ENCODE measurements at places on chromosomes 6 and 20.

DNA sequence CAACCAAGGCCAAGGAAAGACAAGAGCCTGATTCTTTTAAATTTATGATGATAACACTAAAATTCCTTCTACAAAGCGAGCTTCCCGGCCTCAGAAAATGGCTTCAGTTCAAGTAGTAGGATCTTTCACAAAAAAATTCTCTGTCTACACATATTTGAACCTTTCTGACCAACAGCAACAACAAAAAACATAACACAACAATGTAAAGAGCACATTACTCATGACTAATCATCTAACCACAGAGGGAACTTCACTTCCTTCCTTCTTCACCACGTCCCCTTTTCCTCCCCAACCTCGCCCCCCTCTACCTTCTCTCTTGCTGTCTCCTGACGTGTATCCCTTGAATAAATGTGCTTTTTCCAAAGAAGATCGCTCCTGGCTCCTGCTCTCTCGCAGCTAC, 228.2 kb downstream of the MYLK4 start:
- DNase-seq = no peak

GRCh38 chr6:52984247-52984646, 10.8 kb downstream of the GSTA4 start:
- no peak for DNase-seq

DNA sequence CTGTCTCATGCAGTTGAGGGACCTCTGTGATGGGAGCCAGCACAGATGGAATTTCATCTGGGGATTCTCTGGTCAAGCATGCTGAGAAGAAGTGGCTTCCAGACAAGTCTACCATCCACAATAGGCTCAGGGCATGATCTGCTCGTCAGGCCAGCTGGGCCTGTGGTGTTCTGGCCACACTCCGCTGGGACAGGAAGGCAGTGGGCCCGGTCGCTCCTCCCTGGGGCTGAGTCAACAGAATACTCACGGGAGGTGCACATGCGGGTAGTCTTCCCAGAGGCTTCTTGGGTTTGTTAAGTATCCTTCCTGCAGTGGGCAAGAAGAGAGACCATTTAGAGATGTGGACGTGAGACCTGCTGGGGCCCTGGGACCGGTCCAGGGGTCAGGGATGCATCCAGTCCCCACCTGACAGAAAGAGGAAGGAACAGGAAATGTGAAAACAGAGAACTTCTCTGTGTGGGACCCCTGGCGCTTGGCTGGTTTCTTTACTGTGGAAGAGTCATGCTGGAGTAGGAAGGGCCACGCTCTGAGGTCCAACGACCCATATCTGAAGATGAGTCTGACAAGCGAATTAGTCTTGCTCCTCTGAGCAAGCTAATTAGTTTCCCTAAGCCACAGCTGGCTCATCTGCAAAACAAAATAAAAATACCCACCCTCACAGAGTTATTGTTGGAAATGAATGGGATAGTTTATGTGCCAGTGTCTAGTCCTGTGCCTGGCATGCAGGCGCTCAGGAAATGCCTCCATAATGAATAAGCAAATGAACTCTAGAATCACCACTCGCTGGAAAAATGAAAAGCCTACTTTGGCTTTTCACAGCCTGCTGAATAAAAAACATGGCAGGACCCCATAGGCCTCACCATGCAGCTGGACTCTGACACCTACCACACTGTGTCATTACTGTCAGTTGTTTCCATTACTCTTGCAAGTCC, 67.3 kb downstream of the TRAM2 start:
- DNase-seq = no peak

GRCh38 chr6:136676075-136676474, 116.2 kb downstream of the MAP3K5 start:
- DNase-seq = no peak

DNA sequence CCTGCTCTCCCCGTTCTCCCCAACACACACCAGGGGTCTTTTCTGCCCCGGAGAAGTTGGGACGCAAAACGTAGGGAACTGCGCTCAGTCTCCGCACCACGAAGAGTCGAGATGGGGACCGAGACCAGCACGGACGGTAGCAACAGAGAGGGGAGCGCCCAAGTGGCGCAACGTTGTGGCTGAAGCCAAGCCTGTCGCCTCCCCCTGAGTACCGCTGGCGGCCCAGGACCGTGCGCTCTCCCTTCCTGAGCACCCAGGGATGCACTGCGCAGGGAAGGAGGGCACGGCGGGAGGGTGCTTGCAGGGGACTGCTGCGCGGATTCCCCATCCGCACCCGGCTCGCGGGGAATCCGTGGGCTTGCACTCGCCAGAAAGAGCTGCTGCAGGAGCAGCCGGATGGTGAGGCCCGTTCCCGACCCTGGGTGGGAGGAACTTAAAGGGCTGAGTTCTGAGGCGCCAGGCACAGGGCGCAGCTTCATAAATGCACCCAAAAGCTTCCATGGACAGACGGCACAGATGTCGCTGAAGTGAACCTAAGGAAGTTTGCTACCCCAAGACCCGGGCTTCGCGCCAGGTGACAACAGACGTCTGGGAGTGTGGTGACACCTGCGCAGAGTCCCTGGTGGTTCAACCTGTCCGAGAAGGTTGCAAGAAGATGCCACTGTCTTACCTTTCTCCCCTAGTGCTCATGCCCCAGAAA, 178.7 kb downstream of the TBXT start:
- no peak for DNase-seq

DNA sequence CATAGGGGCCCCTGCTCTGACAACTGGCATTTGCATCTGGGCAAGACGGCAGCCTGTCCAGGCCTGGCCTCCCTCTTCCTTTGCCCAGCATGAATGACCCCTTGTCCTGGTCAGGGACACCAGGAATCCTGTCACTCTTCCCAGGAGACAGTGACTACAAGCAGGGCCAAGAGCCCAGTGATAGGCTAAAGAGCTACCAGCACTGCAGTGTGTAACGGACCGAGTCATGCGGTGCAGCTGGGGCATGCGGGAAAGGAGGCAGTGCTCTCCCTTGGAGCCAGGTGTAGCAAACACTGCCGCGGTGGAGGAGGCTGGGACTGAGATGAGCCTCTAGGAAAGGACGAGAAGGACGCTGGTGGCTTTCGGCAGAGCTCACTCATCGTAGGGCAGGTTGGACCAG, 38.7 kb upstream of the DSP start:
- DNase-seq = no peak

DNA sequence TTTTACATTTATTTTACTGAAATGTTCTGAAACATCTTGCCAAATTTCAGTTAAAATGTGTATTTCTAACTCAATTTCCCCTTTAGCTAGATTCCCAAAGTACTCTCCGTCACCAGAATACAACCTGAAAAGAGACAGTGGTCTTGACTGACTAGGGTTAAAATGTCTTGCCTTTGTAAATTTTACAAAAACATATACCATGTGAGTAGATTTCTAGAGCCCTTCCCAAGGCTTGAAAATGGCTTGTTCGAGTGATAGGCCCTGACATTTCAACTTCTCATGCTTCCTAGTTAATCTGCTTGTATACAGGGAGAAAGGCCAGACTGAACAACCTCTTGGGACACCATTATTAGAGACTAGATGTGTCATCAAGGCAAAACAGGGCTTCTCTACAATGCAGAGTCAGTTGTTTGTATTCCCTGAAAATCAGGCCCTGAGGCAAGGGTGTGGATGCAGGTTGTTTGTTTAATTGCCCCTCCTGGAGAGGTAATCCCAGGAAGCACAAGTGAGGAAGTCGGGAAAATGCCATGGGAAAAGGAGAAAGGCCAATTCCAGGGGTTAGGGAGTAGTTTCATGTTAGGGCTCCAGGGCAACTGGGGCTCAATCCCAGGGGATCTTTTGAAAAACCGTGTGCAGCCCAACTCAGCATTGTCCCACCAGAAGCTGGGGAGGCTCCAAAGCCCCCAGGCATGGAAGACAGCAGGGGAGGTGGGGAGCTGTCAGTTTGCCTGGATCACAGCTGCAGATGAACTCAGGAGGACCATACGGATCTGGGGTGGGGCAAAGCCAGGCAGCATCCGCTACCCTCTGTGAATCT, 11.6 kb upstream of the TFB1M start:
- no peak for DNase-seq

DNA sequence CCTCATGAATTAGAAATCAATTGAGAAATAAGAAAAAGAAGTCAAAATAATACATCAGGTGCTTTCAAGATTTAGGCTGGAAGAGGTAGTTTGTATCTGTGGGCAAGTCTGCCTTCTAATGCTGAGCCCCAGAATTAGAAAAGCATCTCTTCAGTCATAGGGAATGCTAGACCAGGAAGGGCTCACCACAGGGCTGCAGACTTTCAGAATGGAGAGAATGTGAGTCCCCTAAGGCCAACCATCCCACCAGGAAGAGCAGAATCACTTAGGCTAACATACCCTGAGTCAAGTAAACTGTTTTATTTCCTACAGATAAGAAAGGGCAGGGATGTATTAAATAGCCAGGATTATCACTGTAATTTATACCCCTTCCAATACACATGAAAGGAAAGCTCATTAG, 510.2 kb downstream of the RNF144B start:
- no peak for DNase-seq

DNA sequence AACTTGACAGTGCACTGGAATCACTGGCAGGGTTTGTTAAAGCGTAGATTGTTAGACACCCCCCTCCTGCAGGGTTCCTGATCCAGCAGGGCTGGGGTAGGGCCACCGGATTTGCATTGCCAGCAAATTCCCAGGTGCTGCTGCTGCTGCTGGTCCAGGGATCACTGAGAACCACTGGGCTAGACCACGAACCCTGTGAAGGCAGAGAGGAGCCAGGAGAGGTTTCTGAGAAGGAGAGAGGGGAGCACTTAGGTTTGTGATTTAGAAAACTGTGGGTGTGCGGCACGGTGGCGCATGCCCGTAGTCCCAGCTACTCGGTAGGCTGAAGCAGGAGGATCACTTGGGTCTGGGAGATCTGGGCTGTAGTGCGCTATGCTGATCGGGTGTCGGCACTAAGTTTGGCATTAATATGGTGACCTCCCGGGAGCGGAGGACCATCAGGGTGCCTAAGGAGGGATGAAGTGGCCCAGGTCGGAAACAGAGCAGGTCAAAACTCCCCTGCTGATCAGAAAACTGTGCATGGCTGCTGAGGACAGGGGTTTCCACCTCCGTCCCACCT, 53.6 kb upstream of the FAM83D start:
- no peak for DNase-seq

- DNase-seq = no peak
These were observed 691 bp downstream of the ATRN start for GRCh38 chr20:3471397-3472021.

DNA sequence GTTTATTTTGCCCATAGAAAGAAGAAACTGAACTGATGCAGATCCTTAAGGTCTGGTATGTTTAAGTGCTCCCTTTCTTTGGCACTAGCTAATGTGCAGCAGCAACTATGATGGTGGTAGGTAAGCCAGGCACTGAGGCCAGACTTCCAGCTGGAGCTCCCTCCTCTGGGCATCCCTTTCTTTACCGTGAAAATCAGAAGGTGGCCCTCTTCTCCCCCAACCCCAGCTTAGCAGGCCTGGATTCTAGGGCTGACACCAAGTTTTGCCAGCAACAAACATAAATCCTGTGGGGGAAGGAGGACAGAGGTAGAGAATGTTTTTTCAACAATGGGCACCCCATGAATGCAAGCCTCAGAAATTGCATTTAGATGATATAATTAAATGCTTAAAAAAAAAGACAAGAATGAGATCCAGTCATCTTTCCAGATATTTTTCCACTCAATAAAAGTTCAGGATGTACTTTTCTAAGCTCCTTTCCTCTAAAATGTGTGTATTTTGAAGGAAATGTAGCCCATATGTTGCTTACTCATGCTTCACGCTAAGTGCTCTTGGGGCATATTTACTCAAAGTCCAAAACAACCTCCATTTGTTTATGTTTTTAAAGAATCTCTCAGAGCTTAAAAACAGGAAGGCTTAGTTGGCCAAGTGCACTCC, 123.9 kb upstream of the NXT1 start:
- no peak for DNase-seq

- DNase-seq = no peak
These were observed 209.2 kb downstream of the ANKRD60 start for GRCh38 chr20:58019027-58019849.

DNA sequence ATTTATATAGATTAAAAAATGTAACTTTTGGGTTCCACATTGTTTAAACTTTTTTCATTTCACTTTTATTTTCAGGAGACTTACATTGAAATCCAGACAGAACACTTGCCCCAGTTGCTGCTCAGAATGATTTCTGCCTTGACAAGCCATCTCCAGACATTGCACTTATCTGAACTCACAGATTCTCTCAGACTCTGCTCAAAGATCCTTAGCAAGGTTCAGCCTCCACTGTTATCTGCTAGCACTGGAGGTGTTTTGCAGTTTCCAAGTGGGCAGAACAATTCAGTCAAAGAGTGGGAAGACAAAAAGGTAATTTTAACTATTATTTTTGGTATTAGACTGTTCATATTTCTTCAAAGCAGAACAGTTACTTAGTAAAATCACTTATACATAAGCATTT, 58.0 kb downstream of the DOP1A start:
- no peak for DNase-seq

DNA sequence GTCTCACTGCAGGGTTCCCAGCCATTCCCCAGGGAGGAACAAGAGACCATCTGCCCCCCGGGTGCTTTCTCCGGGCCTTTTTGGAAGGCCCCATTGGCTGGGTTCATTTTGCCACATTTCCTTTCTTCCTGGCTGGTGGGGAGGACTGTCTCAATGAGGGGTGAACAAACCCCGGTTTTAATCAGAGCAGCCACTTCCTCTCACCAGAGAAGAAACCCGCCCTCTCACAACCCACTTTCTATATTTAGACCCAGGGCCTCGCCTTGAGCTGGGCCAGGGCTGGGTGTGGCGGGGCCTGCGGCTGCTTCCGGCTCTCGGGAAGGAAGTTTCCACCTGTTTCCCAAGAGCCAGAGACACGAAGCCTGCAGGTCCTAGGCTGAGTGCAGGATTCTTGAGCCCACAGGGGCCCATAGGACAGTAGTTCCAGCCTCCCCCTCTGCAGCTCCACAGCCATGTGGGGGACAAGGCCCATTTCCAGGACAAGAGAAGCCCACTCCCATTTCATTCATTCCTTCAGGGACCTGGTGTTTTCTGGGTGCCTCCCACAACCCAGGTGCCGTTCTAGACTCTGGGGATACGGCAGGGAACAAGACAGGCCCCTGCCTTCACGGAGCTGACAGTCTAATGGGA, 41.8 kb downstream of the RBM38 start:
- no peak for DNase-seq

GRCh38 chr20:35648836-35649235, 15.9 kb downstream of the CPNE1 start:
- no peak for DNase-seq

- no peak for DNase-seq
These were observed 102.6 kb upstream of the GJE1 start for GRCh38 chr6:142030115-142030619.

DNA sequence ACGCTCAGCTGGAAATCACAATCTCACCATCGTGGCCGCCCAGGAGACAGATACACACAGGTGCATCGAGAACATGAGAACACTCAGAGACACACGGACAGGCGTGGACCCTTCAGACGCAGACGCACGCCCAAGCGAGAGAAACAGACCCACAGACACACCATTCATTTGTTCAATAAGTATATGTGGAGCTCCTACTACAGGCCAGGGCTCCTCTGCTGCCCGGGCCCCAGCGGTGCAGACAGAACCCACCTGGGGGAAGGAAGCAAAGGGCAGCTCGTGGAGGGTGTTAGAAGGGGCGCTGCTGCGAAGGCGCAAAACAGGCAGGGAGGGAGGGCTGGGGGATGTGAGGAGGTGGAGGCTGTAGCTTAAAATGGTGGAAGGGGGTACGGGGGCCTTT, 39.2 kb downstream of the SRC start:
- no peak for DNase-seq

- no peak for DNase-seq
These were observed 111.6 kb downstream of the SNX5 start for GRCh38 chr20:17856837-17857605.
